ENCODE measurements at places on chromosomes 16 and 17.
A peak's percentile ranks its signal among the peaks of the same experiment; 100 is the strongest.

- DNase-seq: no peak
Measured at GRCh38 chr17:41490000-41490990, 585 bp upstream of the KRT36 start.

GRCh38 chr17:63433746-63434591 is 12.1 kb downstream of the CYB561 start:
- peak; percentile 71 for DNase-seq

- DNase-seq: no peak
Measured at GRCh38 chr16:70682239-70683145, 3.4 kb downstream of the MTSS2 start.

DNA sequence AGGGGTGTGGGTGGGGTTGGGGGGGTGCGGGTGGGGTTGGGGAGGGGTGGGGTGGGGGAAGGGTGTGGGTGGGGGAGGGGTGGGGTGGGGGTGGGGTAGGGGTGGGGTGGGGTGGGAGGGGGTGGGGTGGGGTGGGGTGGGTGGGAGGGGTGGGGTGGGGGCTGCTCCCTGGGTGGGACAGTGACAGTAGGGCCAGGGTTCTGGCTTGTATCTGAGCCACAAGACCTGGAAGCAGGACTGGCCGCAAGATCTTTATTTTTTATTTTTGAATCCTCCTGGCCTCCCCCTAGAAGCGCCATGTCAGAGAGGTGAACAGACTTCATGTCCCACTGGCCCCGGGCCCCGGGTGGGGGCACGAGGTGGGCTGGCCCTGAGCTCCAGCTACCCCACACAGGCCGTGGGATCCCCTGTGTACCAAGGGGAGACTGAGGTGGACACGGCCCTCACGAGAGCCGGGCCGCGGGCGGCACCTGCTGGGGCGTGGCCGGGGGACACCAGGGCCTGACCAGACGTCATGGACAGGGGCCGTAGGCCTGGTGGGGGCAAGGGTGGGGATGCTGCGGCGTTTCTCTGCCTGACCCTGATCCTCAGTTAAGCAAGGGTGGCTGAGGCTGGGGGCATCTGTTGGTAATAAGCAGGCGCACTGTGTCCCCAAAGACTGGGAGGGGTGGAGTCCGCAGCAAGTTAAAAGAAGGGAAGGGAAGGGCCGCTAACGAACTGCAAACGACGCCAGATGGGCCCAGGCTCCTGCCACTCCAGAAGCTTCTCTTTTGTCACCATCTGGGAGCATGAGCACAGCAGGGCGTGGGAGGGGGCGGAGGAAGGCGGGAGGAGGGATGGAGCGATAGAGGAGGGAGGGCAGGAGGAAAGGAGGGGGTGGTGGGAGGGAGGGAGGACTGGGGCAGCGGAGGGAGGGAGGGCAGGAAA is 22.3 kb upstream of the PABPN1L start:
- no peak for DNase-seq

DNA sequence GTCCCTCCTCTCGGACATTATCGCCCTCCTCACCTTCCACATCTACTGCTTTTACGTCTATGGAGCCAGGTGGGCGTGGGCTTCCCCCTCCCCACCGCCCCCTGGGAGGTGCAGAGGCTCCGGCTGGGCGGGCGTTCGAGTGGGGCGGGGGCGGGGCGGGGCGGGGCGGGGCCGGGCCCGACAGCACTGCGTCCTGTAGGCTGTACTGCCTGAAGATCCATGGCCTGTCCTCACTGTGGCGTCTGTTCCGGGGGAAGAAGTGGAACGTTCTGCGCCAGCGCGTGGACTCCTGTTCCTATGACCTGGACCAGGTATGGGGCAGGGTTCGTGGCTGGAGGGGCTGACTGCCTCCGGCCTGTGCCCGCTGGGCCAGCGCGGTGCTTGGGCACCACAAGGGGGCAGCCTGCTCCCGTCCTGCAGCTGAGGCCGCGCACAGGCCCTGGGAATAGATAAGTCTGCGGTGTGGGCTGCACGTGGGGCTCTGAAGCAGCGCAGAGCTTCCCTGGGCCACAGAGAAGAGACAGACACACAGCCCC is 9.2 kb downstream of the PIGQ start:
- no peak for DNase-seq
